Osteoblast (primary cell): ENCODE measurements at places on chromosomes 1 and 21. TPM values are rescaled to one million over a fixed set of nuclear protein-coding genes. Genes with fewer than 3 reads are reported as not detected.
A peak's percentile ranks its signal among the peaks of the same experiment; 100 is the strongest.

DNA sequence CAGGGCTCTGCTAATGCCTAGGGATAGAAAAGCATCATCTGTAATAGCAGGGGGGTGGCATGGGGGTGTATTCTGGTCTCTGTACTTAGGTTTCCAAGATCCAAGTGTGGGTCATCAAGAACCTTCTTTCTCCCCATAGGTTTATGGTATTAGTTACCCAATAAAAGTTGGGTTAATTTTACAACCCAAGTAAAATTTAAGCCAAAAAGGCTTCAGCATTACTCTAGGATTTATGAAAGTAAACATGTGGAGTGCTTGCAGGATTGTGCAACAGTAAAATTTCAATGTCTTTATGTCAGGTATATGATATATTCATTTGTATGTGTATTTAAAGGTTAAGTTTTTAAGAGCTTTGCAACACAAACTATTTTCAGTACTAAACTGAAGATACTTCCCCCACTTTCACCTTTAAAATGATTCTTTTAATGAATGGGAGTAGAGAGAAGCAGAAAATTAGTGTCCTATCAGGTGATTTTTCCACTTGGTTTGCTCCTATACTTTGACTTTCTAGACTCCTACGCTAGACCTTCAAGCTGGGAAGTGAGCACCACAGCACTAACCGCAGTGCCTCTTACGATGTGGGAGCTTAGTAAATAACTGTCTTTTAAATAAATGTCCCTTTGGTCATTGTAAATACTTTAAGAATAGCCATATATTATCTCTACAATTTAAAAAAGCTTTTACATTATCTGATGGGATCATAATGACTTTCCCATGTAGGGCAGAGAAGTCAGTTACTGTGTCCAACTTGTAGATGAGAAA lies 67.8 kb upstream of the UBE2U start:
- no peak for DNase-seq

RGS1 gene
- total RNA-seq, result not detected in 2 replicates

GRCh38 chr1:19384113-19384512 lies 72.0 kb downstream of the SLC66A1 start:
- DNase-seq, result no peak

NEK2 gene
- total RNA-seq, result 1.4 and 2.4 TPM in 2 replicates

DNA sequence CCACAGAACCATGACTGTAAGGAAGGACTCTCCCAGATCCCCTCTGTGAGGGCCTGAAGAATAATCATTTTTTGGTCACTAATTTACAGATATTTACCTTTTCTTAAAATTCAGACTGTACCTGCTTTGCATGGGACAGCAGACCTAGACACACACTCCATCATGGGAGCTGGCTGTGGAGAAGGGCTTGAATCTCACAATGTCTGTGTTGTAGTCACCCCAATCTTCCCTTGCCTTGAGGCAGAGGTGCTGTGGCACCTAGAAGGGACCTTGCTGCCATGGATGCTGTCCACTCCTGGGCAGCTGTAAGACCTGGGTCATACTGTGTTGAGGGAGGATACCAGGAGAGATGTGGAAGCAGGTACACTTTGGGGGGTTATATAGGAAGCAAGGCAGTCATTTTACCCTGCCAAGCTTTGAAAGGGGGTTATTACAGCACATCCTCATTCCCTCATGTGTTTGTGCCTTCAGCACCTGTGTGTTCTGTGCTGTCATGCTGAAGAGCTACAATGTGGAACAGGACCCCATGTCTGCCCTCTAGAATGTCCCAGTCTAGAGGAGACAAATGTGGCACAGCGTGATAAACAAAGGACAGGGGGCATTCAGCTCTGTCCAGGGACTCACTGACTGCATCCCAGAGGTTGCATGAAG lies 27.1 kb downstream of the TRAF5 start:
- no peak for DNase-seq

CRNN gene
- total RNA-seq, result not detected in 2 replicates

GRCh38 chr1:195740862-195741261 lies 867.4 kb downstream of the KCNT2 start:
- no peak for DNase-seq

- DNase-seq, result no peak
These were observed 16.1 kb upstream of the STMN1 start for GRCh38 chr1:25922056-25922970.

KRTAP10-11 gene
- total RNA-seq, result not detected in 2 replicates

MASP2 gene
- total RNA-seq, result not detected in 2 replicates

DNA sequence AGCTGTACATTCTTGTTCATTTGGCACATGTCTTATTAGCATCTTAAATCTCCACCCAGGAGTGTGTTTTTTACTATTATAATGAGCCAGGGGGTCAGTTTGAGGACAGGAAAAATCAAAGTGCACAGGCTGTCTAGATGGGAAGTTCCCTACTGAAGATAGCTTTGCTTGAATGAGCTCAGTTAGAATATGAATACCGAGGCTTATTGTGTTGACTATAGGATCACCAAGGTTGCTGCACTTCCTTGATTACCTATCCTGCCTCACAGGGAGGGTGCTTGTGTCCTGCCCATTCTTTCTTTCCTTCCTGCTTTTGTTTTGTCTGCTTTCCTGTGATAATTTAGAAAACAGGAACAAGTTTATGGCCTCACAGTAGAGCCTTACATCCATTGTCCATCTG lies 16.3 kb downstream of the PHGDH start:
- no peak for DNase-seq

- DNase-seq, result no peak
These were observed 59.6 kb downstream of the SDCCAG8 start for GRCh38 chr1:243315455-243315854.

GNAT2 gene
- total RNA-seq, result 0.29 and 0.72 TPM in 2 replicates

GRCh38 chr1:166695115-166695514 lies 144.2 kb upstream of the POGK start:
- DNase-seq, result no peak

ROR1 gene
- total RNA-seq, result 46.9 and 52.5 TPM in 2 replicates

DNA sequence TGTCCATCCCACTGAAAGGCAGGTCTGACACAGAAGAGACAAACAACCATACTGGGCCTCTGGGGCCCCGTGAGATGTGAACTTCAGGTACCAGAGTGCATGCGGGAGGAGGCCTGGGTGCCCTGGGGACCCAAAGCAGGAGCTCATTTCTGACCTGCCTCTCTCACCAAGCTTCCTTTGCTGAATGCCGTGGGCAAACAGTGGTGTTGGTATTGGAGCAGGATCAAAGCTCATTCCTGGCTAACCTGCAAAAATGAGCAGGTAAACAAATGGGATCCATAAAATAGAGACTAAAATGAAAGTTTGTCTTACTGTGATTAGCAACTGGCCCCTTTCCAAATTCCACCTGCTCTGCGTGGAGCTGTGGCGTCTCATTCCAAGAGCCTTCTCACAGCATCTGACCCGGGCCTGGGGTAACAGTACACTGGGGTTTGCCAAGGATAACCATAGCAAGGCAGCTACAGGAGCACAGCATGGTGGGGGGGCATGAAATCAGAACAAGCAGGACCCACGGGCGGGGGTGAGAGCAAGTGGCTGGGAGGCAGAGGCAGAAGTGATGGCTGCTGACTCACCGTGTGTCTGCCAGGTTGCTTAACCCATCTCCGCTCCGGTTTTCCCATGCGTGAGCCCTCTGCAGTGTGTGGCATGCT lies 103.6 kb downstream of the KIF26B start:
- DNase-seq, result no peak

FAM177B gene
- total RNA-seq, result not detected in 2 replicates

IFI44 gene
- 33.9 and 35.8 TPM in 2 replicates for total RNA-seq

DNA sequence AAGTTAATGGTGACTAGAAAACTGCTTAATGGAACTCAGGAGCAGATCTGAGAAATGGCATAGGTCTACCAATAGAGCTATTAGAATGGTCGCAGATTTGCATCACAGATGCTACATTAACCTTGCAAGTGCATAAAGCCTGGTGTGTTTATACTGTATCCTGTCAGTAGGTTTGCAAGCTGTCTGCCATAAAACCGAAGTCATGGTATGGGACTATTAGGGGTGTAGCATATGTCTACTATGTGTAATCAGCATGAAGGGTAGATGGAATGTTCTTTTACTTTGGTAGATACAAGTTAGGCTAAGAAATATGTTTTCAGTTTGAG lies 574.2 kb upstream of the ADGRL2 start:
- DNase-seq, result no peak

DNA sequence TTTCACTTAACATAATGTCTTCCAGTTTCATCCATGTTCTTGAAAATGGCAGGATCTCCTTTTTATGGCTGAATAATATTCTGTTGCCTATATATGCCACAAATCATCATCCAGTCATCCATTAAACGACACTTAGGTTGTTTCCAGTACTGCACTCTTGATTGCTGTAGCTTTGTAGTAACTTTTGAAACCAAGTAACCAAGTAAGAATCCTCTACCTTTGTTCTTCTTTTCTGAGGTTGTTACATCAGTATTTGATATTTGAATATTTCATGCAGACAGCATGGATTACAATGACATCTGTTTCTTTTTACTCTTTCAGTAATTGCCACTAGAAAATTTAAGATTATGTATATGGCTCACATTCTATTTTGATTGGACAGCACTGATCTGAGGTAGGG lies 22.1 kb upstream of the PRDM2 start:
- no peak for DNase-seq

- DNase-seq, result peak; percentile 95
These were observed 3.9 kb upstream of the PRKCZ start for GRCh38 chr1:2046174-2046917.

- DNase-seq, result no peak
These were observed 11.7 kb downstream of the LHX9 start for GRCh38 chr1:197928849-197929336.

DNA sequence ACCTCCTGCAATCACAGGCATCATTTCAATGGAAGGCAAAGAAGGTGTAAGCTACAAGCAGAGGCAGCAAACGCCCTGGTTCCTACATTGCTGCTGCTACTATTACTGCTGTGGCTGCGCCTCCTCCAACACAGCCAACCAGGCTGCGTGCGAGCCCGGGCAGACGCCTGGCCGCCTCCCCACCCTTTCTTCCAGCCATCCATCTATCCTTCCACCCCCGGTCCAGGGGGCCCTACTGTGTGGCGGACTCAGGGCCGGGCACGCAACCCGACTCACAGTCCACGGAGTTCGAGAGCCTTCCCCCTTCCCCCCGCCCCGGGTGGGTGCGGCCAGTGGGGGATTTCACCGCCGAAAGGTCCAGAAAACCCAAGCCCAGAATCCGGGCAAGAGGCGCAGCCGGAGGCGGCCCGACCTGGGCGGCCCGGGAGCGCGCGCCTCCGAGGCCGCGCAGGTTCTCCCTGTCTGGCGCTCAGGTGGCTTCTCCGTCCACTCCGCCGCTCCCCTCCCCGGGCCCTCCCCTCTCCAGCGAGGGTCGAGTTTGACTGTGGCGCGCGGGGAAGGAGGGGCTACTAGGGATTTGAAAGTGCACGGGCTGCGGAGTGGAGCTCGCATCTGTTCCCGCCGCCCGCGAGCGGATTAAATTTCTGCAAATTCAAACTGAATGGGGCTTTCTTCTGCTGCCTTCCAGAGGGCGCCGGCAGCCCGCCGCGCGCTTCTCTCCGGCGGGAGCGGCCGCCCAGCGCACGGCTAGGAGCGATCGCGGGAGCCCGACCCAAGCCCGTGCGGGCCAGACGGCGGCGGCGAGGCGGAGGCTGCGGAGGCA lies at the start of gene HUNK:
Gene HUNK, plus strand, starts transcription at position 569 of the 823 bp plus-strand sequence. CDS start 655 bp downstream, outside the sequence.
- DNase-seq, result peak; percentile 87

DNA sequence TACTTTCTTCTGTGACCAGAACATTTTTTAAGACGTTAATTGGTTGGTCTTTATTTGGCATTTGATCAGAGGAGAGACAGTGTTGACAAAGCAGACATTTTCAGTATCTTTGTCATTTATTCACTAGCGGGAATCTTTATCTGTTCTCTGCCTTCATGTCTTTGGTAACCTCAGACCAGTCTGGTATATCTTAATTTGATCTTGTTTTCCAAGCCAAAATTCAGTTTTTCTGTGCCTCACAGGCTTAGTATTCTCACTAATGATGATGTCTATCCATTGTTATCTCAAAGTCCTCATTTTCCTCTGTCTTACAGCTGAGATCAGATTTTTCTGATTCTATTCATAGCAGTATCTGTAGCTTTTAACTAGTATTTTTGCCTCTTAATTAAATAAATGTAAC lies 158.7 kb downstream of the GPR52 start:
- no peak for DNase-seq

DNA sequence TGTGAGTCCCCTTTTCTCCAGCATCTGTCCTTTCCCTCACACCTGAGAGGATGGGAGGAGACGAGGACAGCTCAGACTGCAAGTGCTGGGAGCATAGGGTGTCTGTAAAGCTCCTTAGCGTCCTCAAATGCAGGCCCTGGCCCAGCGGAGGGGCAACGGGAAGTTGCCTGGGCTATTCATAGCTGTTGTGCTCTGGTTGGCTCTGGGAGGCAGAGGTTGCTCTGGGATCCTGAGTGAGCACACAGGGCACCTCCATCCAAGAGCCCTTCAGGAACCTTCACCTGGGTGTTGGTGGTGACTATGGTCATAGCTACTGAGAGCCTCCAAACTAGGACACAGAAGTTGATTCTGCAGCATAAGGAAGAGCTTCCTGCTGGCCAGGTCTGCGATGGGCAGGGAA lies 2.6 kb downstream of the PADI1 start:
- no peak for DNase-seq

- DNase-seq, result no peak
These were observed 197.7 kb upstream of the DUSP10 start for GRCh38 chr1:221939607-221940006.

- DNase-seq, result peak; percentile 65
These were observed 1793.9 kb downstream of the NCAM2 start for GRCh38 chr21:22791986-22792560.

GRCh38 chr21:46048926-46049889 lies 48.7 kb upstream of the COL6A2 start:
- DNase-seq, result peak; percentile 98

GRCh38 chr1:211541720-211542477 lies 37.1 kb downstream of the SLC30A1 start:
- DNase-seq, result no peak

DNA sequence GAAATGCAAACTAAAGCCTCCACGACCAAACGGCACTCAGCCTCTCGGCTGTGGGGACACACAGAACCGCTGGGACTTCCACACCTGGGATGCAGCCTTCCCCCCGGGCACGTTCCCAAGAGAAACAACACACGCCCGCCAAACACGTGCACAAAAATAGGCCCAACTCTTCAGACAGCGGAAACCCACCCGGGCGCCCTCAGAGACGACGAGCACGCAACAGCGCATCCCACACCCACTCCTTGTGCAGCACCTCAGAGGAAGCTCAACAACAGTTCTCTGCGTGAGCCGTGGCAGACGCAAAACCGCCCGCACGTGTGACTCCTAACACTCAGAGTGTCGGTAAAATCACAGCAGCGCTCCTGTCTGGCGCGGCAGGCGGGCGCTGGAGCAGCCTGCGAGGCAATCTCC lies 5.3 kb downstream of the C1orf159 start:
- no peak for DNase-seq
